Daoy (cell line): ENCODE measurements at places on chromosomes 3 and 15. TPM values are rescaled to one million over a fixed set of nuclear protein-coding genes. Genes with fewer than 3 reads are reported as not detected.

DNA sequence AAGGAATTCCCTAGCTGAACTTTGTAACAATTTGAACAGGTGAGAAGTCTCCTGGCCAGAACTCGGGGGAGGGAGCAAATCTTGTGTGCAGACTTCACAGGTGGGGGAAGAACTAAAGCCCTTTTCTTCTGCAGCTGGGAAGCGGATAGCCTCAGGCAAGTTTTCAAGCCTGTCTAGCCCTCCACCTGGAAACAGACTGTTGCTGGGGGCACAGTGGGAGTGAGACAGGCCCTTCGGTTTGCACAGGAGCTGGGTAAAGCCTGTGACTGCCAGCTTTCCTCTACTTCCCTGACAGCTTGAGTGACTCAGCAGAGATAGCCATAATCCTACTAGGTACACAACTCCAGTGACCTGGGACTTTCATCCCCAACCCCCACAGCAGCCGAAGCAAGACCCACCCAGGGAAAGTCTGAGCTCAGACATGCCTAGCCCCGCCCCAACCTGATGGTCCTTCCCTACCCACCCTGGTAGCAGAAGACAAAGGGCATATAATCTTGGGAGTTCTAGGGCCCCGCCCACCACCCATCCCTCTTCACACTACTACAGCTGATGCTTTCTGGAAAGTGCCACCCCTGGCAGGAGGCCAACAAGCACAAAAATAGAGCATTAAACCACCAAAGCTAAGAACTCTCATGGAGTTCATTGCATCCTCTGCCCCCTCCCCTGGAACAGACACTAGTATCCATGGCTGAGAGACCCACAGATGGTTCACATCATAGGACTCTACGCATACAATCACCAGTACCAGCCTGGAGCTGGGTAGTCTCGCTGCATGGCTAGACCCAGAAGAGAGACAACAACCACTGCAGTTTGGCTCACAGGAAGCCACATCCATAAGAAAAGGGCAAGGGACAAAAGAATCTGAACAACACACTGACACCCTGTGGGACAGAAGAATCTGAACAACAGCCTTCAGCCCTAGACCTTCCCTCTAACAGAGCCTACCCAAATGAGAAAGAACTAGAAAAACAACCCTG is 479.0 kb downstream of the RAP2B start:
- no peak for DNase-seq

GRCh38 chr3:170603770-170604510 is 18.1 kb upstream of the SLC7A14 start:
- no peak for DNase-seq

REC114 gene
- not detected in 2 replicates for total RNA-seq

DNA sequence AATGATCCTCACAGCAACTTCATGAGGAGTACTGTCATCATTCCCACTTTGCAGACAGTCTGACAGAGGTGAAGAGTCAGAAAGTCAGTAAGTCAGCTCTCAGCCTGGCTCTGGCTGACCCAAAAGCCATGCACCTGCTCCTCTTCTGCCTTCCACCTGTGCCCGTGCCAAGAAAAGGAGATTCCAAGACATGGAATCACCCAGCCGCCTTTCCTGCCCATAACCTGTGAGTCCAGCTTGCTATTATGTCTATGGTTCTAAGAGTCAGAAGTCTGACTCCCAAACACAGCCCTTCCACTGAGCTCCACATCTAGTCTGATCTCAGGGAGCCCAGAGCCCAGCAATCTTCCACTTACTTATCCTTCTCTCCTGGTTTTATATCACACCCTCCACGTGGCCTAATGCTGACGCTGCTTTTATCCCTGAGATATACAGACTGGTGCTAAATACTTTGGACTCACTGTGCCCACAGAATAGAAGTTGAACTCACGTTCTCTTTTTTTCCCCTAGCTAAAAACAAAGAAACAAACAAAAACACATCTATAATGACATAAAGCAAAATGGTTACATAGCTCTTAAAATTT is 66.0 kb downstream of the PLD1 start:
- no peak for DNase-seq

LMOD3 gene
- total RNA-seq = not detected in 2 replicates

STX19 gene
- total RNA-seq = not detected in 2 replicates

GRCh38 chr3:14539742-14540491 is at the start of gene GRIP2:
Gene GRIP2, minus strand, starts transcription at chr3:14540342. Its CDS starts 34 bp downstream, at chr3:14540308.
- no peak for DNase-seq

DNA sequence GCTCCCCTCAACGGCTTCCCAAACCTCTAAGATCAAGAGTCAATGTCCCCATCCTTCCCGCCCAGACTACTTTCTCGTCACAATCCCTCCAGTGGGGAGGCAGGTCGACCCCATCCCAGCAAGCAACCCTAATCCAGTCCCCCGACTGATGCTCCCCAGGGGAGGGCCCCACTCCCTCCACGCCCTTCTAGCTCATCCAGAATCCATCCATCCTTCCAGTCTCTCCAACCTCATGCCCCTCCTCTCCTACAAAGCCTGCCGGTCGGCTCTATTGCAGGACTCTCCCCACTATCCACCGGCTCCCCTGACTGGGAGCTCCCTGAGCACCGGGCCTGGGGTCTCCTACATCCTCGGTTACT is 1.3 kb downstream of the ADAMTS7 start:
- DNase-seq = no peak

MSL2 gene
- total RNA-seq = 5.1 and 24.9 TPM in 2 replicates

POPDC2 gene
- 0.17 TPM in 1 of 2 replicates, not detected in the other for total RNA-seq

DNA sequence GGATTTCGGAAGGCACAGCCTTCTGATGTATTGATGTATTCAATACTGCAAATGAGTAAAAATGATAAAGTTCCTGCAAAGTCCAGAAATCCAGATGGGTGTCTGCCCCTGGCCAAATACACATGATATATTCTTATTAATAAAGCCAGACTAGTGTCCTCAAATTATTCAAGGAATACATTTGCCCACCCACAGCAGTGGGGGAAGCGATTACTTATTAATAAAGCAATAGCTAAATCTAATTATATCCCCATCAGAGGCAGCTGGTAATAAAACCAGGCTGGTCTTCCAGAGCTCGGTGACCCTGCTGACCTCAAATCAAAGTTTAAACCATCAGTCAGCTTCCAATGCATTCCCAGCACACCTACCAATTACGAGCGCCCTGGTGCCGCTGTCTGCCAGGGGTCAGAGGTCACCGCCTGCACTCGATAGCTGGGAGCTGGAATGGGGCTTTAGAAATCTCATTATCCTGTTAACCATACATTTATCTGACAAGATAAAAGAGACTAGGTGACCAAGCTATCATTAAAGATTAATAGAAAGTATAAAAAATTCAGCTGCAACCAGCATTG is 330.3 kb downstream of the UACA start:
- DNase-seq = no peak

DNA sequence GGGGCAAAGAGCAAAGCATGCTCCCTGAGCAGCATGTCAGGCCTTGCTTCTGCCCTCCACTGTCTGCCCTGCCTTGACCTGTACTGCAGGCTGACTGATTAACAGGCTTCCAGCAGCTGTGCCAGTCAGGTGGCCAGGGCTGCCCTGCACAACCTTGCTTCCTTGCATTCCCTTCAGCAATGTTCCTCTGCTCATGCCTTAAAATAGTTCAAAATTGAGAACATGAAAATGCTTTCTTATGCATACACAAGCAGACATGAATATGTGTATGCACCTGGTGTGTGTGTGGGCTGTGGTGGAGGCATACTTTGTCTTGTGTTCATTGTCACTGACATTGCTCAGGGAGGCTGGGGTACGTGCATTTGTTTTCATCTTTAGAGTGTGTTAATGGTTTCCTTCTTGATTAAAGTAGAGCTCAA is 1.2 kb upstream of the SLC22A13 start:
- DNase-seq = no peak

GRCh38 chr15:66982816-66983215 is 82.6 kb upstream of the SMAD3 start:
- no peak for DNase-seq

- no peak for DNase-seq
Measured at GRCh38 chr15:25739687-25740121, 123.4 kb downstream of the ATP10A start.

DNA sequence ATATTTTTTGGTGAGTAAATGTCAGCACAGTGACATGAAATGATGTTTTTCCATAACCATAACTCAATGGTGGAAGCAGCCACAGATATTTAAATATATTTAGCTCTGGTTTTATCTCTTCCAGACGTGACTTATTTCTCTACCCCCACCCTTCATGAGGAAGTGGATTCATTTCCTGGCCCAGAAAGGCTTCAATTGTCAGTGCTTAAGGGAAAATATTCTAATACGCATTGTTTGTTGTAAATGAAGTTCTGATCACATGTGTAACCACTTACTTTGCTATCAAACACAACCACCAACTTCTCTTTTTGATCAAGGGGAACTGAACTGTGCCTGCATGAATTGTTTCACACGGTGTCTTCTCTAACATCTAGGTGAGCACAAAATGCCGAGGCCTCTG is 14.0 kb downstream of the CLDN16 start:
- DNase-seq = no peak

DNA sequence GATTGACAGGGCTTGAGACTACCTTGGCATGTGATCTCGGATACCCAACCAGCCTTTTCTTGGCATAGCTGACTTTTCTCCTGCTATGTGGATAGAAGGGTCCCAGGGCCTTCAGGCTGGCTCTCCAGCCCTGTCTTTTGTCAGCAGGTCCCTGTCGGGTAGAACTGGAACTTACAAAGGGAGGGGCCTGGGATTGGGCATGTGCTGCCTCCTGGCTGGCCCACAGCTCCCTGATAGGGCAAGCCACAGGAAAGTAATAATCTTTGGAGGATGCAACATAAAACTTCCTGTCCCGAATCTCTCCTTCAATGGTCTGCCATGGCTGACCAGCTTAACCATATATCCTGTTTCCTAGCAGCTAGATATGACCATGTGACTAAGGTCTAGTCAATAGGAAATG is 89.1 kb downstream of the ABHD5 start:
- DNase-seq = no peak

- DNase-seq = peak; percentile 12
Measured at GRCh38 chr3:62184559-62184958, 188.8 kb downstream of the FEZF2 start.

DNA sequence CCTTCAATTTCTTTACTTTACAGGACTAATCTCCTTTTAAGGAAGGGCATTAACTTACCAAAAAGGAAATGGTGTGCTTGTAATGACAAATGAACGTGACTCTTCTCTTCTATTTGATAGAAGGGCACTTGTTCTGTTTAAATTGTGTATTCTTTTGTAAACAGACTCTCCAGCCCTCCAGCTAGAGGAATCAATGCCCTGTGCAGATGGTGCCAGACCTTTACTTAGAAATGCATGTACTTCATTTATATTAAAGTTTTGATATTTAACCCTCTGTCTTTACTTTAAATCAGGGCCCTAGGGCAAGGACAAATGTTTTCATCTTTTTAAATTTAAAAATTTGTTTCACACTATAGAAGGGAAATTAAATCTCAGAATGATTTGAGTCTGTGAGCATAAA is 355.1 kb downstream of the GBE1 start:
- no peak for DNase-seq

DNA sequence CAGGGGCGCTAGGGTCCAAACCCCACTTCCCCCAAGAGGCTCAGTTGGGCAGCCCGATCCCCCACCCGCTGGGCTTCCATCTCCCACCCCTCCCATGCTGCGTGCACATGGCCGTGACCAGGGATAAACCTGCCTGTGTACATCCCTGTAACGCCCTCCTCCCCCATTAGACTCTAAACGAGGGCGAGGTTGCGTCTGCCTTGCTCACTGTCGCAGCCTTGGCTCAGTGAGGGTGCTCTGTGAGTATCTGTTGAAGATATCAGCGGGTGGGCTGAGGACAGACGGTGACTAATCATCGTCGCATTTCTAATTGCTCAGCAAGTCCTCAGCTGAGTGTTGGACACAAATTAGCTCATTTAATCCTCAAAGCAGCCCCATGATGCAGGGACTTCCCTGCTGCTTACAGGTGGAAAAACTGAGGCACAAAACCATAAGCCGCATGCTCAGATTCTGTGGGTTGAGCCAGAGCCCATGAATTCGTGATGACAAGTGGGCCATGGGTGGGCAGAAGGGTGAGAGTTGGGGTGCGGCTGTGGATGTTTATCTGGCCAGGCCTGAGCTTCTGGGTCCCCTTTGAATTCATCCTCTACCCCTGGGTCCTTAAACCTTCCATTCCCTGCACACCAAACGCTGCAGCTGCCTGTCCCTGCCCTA is 26.0 kb downstream of the FBLN2 start:
- peak; percentile 61 for DNase-seq

DNA sequence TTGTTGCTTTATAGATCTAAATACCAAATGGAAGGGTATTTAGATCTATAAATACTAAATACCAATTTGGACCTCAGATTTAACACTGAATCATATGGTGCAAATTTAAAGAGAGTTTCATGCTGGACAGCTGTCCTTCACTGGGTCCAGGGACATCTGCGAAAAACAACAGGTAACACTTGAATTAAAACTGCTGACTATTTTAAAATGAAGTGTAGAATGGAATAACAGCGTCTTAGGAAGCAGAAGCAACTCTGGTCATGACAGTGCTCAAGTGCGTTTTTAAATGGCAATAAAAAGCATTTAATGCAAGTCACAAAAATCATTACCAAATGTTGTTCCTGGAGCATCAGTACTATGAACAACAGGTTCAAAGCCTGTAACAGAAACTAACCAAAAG is 106.3 kb downstream of the TFG start:
- DNase-seq = no peak

SKOR1 gene
- not detected in 2 replicates for total RNA-seq

DNA sequence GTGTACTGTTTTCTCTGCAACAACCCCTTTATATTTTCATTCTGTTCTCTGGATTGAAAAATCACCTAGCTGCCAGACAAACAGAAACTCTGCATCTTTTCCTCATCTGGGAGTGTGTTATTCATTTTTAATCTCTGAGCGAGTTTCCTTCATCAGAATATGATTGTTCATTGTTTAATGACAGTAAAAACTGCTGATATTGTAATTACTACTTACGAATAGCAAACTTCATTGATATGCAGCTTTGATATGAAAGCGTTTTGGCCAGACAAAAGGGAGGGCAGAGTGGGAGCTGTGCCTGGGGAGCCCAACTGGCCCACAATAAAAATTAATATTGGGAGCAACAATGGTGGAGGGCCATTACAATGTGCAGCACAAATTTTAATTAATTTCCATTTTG is 132.7 kb upstream of the SKOR1 start:
- DNase-seq = no peak

LRRC49 gene
- 13.7 and 21.6 TPM in 2 replicates for total RNA-seq

DNA sequence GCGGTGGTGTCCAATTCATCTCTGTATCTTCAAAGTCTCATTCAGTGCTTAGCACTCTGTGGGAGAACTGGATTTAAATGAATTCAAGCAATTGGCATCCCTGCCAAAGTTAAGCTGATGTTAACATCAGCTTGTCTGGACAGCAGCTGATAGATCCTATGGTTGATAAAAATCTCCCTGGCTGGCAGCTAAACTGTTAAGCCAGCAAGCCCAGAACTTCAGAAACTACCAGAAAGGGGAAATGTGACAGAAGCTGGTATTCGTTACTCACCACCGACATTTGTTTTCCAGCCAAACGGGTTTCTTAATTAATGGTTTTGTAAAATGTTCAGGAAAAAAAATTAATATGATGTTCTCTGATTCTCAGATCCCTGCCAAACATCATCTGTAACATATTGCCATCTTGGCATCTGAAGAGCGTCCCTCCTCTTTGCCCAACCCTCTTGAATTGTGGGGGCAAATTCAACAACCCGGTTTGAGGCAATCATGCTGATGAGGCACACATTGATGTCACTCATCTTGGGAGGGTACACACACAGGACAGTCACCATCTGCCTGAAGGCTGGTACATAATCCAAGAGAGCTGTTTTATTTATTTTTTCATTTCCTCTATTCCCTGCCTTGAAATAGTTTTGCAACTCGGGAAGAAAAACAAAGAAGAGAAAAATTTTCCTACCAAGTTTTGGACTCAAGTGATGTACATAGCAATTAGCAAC is 76.3 kb upstream of the ABHD17C start:
- DNase-seq = no peak

PEX5L gene
- 0.29 and 1.5 TPM in 2 replicates for total RNA-seq

PLSCR2 gene
- total RNA-seq = not detected in 2 replicates

GRCh38 chr3:18633002-18633401 is 207.9 kb upstream of the SATB1 start:
- DNase-seq = no peak
